ENCODE measurements at places on chromosomes 5 and 9.

GRCh38 chr9:132975961-132976360 lies 2.5 kb upstream of the GFI1B start:
- DNase-seq = no peak

GRCh38 chr5:177455036-177455660 lies 8.5 kb downstream of the PRR7 start:
- DNase-seq = peak; percentile 92

- no peak for DNase-seq
Measured at GRCh38 chr9:129608561-129609481, 12.1 kb downstream of the C9orf50 start.

DNA sequence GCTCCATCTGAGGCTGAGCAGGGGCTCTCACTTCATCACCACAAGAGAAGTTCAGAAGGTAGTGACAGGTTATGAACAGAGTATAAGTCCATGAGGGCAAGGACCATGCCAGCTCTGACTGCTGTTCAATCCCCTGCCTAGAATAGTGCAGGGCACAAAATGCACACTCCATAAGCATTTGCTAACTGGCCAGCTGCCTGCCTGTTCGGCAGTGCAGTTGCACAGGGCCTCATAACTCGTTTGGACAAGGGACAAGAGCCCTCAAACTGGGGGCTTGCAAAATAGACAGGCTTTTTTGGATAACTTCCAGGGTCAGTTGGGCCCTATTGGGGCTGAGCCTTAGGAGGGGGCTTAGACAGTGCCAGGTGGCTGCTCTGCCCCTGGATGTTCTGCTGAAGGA lies 21.1 kb downstream of the SPARC start:
- no peak for DNase-seq

- DNase-seq = no peak
Measured at GRCh38 chr5:95148453-95148852, 136.4 kb downstream of the MCTP1 start.

DNA sequence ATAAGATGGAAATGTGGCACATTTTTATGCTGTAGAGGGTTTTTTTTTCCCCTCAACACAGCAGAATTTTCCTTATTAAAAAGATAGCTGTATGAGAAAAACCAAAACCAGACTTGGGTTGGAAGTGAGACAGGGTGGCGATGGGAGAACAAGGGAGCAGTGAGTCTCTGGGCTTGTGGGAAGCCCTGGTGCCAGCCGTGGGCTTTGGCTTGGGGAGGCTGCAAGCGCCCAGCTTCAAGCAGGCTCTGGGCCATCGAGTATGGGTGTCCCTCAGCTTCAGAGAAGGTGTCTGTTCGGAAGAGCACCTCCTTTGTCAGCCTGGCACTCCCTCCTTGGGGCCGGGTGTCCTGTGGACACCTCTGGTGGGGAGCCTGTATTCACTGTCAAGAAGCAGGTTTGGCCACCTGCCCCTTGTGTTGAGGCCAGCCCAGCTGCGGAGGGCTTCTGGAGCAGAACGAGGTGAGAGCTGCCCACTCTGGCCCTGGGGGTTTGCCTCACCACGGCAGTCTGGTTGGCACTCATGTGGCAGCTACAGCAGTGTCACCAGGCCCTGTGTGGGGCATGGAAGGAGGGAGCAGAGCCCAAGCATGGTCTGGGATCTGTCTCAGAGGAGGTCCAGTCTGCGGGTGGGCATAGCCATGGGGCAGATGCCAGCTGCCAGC lies 37.6 kb upstream of the ANGPTL2 start:
- DNase-seq = no peak

- DNase-seq = no peak
Measured at GRCh38 chr5:157080286-157080685, 21.4 kb upstream of the HAVCR1 start.

DNA sequence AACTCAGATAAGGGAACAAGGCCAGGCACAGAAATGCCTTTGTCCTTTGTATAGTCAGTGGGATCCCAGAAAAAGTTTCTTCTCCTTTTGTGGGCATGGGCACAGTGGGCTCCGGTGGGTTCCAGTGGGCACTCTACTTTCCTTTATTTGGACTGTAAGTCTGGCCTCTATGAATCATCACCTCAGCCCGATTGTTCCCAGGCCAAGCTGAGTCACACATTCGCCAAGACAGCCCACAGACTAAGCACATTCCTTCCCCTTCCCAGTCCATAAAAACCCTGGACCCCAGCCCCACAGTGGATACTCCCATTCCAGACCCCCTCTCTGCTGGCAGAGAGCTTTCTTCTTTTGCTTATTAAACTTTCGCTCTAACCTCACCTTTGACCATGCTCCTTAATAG lies 165.0 kb downstream of the FBXL17 start:
- no peak for DNase-seq

DNA sequence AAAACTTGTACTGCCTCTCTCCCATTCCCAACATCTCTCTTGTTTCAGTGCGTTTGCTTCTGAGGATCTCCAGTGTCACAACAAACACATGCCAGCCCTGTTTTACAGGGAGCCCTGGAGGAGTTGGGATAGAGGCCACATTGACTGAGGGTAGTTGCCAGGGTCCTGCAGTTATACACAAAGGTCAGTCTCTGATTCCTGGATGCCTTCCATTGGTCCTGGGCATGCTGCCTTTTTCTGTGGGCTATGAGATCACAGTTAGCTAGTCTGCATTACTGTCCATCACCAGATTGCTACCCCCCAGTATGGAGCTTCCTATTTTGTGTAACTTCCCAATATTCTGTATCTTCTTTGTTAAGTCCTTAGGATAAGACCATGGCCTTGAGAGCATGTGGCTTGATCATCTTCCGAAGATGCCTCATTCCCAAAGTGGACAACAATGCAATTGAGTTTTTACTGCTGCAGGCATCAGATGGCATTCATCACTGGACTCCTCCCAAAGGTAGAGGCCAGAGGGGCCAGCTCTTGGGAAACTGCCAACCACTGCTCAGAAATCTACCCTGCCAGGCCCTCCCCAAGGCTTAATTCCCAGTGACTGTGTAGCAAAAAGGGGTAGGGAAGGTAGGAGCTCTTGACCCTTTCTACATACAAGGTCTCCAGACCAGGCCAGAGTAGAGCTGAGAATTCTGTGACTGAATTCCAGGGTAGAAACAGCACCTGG lies 9.5 kb downstream of the NUDT2 start:
- no peak for DNase-seq

GRCh38 chr9:137804908-137805630 lies 72.5 kb upstream of the CACNA1B start:
- DNase-seq = no peak

- no peak for DNase-seq
Measured at GRCh38 chr5:98975682-98976407, 47.0 kb upstream of the CHD1 start.

DNA sequence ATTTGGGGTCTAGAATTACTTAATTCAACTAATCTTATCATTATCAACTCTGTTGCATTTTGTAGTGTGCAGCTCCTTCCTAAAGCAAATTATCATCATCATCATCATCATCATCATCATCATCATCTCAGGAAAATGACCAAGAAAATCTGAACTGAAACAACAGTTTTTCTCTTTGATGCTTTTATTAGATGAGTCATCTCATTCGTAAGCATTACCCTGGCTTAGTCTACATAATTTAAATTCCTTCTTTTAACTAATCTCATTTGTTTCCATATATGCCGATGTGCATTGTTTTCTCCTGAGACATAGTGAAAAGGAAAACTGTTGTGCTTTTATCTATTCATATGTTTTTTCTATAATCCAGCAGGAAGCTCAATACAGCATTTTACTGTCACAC lies 173.0 kb upstream of the PDE4D start:
- no peak for DNase-seq

GRCh38 chr9:99391937-99392594 lies 170.0 kb downstream of the SEC61B start:
- DNase-seq = no peak

GRCh38 chr5:40429258-40430100 lies 250.2 kb upstream of the PTGER4 start:
- DNase-seq = no peak

GRCh38 chr5:117943541-117943940 lies 1044.8 kb downstream of the DTWD2 start:
- DNase-seq = no peak

DNA sequence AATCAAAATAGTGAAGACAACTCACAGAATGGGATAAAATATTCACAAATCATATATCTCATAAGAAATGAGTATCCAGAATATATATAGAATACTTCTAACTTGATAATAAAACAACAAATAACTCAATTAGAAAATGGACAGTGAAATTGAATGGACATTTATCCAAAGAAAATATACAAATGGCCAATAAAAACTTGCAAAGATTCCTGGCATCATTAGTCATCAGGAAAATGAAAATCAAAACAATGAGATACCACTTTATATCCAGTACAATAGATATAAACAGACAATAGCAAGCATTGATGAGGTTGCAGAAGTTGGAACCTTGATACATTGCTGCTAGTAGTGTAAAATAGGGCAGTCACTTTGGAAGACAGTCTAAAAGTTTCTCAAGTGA lies 12.8 kb upstream of the TLR4 start:
- DNase-seq = no peak

- DNase-seq = no peak
Measured at GRCh38 chr5:151414536-151414935, 32.9 kb upstream of the SLC36A1 start.

DNA sequence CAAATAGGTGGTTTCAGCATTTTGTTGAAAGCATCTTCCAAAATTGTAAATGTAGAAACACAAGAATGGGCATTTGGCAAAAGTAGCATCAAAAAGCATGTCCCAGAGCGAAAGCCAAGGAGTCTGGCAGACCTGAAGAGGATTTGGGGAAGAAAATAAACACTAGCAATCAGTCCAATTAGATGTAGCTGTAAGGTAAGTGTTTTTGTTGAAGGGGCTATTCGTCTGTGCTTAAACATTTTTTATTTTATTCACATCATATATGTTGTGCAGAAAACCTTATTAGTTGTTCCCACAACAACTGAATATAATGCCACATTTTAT lies 954.1 kb upstream of the COX7C start:
- no peak for DNase-seq

- no peak for DNase-seq
Measured at GRCh38 chr9:35488566-35489312, 1.2 kb upstream of the RUSC2 start.

GRCh38 chr9:105205787-105206495 lies 38.5 kb upstream of the SLC44A1 start:
- DNase-seq = no peak

GRCh38 chr5:158802941-158803341 lies 296.8 kb downstream of the EBF1 start:
- DNase-seq = no peak
